Hematopoietic multipotent progenitor cell (in vitro differentiated cells): ENCODE measurements at places on chromosomes 2 and 18. TPM values are rescaled to one million over a fixed set of nuclear protein-coding genes. Genes with fewer than 3 reads are reported as not detected.

The COLEC12 gene
- total RNA-seq, result 0.27 TPM

- DNase-seq, result no peak
Observed at GRCh38 chr2:46334389-46335271, 37.4 kb downstream of the EPAS1 start.

- DNase-seq, result no peak
Observed at GRCh38 chr2:59734743-59735142, 818.7 kb downstream of the BCL11A start.

DNA sequence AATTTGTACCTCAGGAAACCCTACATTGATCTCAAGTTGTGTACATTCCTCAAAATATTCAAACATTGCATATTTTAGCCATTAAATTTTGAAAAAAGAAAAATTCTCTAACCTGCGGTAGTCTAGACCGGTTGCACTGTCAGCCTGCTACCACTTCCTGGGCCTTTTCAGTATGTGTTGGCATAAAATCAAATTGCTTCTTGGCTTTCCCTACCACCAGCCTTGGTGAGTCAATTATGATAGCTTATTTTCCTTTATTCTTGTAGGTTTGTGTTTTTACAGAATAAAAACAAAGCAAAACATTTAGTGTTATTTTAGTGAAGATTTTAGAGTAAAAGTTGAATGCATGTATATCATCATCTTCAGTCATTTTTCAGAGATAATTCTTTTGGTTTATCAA is 61.2 kb downstream of the FAM171B start:
- DNase-seq, result no peak

DNA sequence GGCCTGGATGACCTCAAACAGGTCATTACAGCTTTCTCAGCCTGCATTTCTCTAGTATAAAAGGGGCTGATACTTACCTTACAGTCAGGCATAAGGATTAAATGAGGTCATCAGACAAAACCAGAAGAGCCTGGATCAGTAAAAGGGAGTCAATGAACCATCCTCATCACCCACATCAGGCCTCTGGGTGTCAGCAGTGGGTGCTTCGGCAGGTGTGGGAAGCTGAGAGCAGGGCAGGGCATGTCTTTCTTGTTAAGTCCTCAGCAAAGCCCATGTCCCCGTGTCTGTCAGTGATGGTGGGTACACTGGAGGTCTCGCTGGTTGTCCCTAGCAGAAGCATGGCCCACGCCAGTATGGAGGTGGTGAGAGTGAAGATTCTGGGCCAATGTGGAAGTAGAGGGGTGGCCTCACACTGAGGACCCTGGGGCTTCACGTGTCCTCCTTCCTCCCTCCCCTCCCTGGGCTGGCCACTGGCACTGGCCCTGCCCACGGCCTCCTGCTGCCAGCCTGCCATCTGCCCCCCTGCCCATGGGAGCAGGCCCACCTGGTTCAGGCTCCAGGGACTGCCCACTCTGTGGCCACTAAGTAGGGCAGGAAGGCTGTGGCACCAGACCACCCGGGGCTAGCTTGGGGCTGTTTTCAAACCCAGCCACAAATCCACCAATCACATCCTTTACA is 4.4 kb downstream of the ADRA2B start:
- no peak for DNase-seq

- DNase-seq, result no peak
Observed at GRCh38 chr2:3488061-3488531, 31.2 kb downstream of the ADI1 start.

- DNase-seq, result no peak
Observed at GRCh38 chr2:145292166-145292565, 772.2 kb upstream of the ZEB2 start.

- no peak for DNase-seq
Observed at GRCh38 chr2:11642972-11643371, 27.0 kb downstream of the NTSR2 start.

GRCh38 chr2:163641986-163642385 is 93.8 kb downstream of the FIGN start:
- DNase-seq, result no peak

GRCh38 chr18:32173654-32174053 is 16.2 kb upstream of the MEP1B start:
- no peak for DNase-seq
